Neural progenitor cell (in vitro differentiated cells): ENCODE measurements at places on chromosomes 6 and 20. TPM values are rescaled to one million over a fixed set of nuclear protein-coding genes. Genes with fewer than 3 reads are reported as not detected.

DNA sequence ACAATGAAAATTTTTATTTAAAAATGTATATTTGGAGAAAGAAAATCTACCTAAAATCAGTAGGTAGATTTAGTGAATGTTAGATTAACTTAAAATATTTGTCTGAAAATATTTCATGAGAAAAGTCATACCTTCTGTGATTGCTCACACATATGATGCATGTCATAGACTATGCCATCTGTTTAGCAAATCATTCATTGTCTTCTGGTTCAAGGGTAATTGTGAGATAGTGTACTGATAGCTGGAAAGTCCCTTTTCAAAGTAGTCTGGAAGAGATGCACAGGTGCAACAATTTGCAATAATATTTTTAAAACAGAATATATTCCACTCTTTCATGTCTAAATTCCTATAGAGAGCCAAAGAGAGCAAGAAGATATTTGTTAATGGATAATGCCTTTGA lies 21.0 kb upstream of the RNF217 start:
- no peak for DNase-seq

GRCh38 chr6:51559059-51559458 lies 528.4 kb downstream of the PKHD1 start:
- DNase-seq = no peak

GRCh38 chr20:53402233-53403005 lies 191.2 kb downstream of the ZNF217 start:
- no peak for DNase-seq

DNA sequence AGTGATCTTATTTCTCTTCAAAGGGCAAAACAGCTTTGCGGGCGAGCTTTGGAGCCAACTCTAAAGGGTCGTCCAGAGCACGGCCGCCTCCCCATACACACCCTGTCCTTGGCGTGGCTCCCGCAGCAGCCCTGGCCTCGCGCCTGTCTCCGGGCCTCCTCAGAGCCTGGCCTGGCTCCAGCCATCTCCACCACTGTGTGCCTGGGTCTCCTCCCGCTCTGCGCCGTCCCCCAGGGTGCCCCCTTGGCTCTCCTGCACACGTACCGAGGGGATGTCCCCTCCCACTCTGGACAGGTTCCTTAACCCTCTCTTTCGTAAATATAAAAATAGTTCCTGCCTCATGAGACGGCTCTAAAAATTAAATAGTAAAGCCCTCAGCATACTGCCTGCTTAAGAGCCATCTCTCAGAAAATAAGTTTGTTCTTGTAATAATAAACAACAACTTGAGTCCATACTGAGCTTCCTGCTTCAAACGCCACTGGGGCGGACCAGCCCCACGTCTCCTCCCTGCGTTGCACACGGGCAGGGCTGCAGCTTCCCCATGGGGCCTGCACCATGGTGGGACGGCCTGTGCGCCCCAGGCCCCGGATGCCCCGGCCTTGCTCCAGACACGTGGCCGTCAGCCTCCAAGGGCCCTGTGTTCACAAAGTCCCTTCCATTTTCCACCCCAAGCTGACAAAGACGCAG lies 226.2 kb downstream of the TTLL2 start:
- no peak for DNase-seq

- DNase-seq = no peak
Measured at GRCh38 chr6:133201231-133201630, 39.9 kb upstream of the EYA4 start.

GRCh38 chr6:56690519-56691285 lies 48.0 kb upstream of the DST start:
- no peak for DNase-seq

- DNase-seq = peak; percentile 39
Measured at GRCh38 chr6:33195304-33196165, 3.3 kb upstream of the COL11A2 start.

DNA sequence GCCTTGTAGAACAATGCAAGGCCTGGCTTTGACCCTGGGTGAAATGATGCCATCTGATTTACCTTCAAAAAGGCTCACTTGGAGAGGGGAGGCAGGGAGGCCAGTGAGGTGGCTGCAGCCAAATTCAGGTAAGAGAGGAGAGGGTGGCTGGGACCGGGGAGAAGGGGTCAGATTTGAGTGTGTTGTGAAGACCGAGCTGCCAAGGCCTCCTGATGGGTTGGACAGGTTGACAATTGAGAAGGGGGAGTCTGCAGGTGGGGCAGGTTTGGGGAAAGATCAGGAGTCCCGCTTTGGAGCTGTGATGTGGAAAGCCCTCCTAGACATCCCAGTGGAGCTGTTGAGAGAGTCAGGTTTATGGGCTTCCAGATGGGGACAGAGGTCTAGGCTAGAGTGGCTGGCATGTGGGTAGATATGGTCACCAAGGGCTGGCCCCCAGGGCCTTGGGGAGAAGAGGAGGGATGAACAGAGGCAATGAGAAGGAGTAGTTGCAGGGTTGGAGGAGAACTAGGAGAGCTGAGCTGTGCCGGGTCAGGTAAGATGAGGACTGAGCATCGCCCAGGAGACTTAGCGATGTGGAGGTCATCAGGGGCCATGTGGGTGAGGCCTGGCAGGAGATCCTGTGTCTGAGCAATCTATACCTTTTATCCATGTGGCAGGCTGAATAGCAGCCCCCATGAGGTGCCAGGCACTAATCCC lies 70.5 kb upstream of the TOX2 start:
- no peak for DNase-seq

- DNase-seq = peak; percentile 21
Measured at GRCh38 chr6:160297310-160297709, 38.7 kb upstream of the SLC22A2 start.

- no peak for DNase-seq
Measured at GRCh38 chr6:151493161-151493803, 535 bp upstream of the CCDC170 start.

GRCh38 chr6:3696525-3697088 lies 54.9 kb downstream of the PXDC1 start:
- no peak for DNase-seq

GRCh38 chr6:3499603-3500002 lies 42.8 kb upstream of the SLC22A23 start:
- DNase-seq = no peak

DNA sequence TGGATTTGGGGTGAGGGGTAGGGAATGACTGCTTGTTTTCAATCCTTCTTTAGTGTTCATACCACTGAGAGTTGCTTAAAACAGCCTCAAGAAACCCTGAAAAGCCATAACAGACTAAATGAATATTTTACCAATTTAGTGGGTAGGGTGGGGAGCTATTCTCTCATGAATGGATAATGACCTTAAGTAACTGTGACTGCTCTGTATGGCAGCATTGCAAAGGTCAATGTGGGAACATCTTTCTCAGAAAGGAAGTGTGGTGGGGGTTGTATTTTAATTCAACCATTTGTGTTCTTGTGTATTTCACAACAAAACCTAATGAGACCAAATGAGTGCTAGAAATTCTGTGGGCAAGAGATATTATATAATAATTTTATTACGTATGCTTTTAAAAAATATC lies 55.7 kb downstream of the PHACTR2 start:
- DNase-seq = no peak

GRCh38 chr20:19423097-19423899 lies 210.9 kb downstream of the SLC24A3 start:
- peak; percentile 13 for DNase-seq

- no peak for DNase-seq
Measured at GRCh38 chr6:105374010-105374420, 28.9 kb downstream of the PREP start.

GRCh38 chr6:119587537-119587936 lies 238.0 kb upstream of the MAN1A1 start:
- DNase-seq = no peak

GRCh38 chr6:25441663-25442270 lies 162.6 kb downstream of the CARMIL1 start:
- no peak for DNase-seq

DNA sequence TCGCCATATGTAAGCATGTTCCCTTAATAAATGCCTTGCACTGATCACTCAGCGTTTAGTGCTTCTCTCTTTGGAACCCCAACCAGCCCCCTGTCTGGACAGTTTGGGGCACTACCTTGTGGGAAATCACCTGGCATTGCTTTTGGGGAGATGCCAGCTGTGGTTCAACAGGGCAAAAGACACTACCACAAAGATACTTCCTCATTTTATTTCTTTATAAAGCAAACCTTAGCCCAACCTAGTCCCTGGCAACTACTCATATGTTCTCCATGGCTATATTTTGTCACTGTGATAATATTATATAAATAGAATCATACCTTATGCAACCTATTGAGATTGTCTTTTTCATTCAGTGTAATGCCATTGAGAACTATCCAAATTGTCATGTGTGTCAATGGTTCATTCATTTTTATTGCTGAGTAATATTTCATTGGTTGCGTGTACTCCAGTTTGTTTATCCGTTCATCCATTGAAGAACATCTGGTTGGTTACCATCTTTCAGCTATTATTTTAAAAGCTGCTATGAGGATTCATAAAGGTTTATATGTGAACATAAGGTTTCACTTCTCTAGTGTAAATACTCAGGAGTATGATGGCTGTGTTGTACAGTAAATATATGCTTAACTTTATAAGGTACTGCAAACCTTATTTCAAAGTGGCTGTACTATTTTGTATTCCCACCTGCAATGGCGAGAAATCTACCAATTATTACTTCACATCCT lies 114.8 kb downstream of the MOXD1 start:
- no peak for DNase-seq

GRCh38 chr20:14617123-14617522 lies 279.7 kb upstream of the FLRT3 start:
- DNase-seq = no peak

- no peak for DNase-seq
Measured at GRCh38 chr6:42402184-42402583, 49.5 kb downstream of the TRERF1 start.

GRCh38 chr6:31797588-31797987 lies 2.0 kb upstream of the VARS1 start:
- DNase-seq = no peak

DNA sequence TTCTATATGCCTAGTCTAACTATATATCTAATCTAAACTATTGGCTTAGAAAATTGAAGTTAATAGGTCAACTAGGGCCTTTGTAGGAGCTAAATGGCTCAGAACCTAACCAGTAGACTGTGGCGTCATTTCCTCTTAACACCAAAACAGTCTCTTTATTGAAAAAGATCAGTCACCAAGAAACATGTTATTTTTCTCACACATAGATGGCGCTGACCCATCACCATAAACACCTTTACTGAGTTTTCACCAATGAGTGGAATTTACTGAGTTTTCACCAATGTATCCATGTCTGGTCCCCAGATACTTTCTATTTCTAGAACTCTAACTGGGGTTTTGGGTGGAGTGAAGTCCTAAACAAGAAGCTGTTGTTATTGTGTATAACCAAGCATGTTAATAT lies 636.0 kb downstream of the BCKDHB start:
- DNase-seq = peak; percentile 38

DNA sequence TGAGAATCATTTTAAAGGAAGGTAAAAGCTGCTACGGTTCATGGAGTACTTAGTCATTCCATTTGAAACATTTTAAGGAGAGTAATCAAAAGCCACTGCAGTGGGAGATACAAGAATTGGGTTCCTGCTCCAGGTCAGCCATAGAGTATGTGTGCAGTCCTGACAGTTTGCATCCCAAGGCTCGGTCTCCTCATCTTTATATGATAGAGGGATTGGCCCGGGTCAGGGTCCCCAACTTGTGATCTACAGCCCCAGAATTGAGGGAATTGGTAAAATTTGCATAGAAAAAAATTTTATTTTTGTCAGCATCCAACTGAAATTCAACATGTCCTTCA lies 147.4 kb upstream of the PRND start:
- no peak for DNase-seq

DNA sequence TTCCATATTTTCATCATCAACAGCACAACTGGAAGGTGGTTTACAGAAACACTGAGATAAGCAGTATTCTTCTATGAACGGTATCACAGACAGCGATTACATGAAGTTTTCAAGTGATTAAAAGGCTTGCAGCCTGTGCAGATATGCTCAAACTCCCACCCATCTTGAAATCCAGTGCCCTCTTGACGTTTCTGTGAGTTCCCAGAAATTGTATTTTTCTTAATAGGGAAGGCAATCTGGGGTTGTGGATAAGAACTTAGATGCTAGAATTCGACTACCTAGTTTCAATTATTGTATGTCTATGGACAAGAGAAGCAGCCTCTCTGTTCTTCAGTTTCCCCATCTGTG lies 290.3 kb downstream of the ZNF217 start:
- no peak for DNase-seq

DNA sequence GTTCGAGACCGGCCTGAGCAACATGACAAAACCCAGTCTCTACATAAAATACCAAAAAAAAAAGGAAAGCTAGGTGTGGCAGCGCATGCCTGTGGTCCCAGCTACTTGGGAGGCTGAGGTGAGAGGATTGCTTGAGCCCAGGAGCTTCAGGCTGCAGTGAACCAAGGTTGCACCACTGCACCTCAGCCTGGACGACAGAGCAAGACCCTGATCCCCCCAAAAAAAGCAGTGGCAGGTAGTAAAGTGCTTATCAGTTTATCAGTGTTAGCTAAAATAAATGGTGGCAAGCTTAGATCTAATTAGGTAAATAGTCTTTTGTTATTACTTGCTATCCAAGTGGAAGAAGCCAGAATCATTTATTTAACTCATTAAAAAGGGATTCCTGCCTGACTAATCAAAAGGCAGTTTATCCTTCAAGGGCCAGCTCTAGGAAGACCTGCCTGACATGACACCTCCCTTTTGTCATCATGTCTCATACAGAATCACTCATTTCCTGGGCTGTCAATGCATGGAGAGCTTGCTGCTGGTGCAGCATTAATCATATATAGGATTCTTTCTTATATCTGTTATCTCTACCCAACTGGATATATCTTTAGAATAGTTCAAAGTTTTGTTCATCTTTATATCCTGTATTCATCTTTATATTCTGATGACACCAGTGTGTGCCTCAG lies 9.6 kb downstream of the DSTN start:
- DNase-seq = no peak

DNA sequence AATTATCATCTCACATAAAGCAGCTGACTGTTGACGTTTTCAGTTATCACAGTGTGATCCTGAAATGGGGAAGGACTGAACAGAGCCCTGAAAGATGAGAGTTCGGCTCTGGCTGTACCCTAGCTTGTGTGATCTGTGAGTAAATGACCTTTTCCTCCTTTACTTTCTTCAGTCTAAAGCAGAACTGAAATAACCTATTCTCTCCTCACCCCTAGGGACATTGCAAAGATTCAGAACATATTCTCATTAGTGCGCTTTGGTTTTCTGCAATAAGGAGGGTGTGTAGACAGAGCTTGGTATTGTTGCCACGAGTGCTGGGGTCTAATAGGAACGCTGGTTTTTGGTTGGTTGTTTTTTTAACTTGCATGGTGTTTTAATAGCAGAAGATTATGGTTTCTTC lies 16.7 kb downstream of the FARS2 start:
- no peak for DNase-seq

GRCh38 chr6:127073222-127073621 lies 45.2 kb upstream of the RSPO3 start:
- DNase-seq = no peak

FAM209B gene
- total RNA-seq = not detected in 2 replicates

KHDRBS2 gene
- 14.0 and 17.7 TPM in 2 replicates for total RNA-seq

DEF6 gene
- total RNA-seq = 0.17 and 0.19 TPM in 2 replicates

TCP11 gene
- total RNA-seq = 0.25 TPM in 1 of 2 replicates, not detected in the other

TREML2 gene
- not detected in 2 replicates for total RNA-seq

GPX5 gene
- not detected in 2 replicates for total RNA-seq

CD24 gene
- total RNA-seq = 330 and 448 TPM in 2 replicates

ELOVL5 gene
- 137 and 185 TPM in 2 replicates for total RNA-seq

TSHZ2 gene
- 1.8 and 3.9 TPM in 2 replicates for total RNA-seq

HLA-DOB gene
- total RNA-seq = 2.6 TPM in 1 of 2 replicates, not detected in the other

HSPA12B gene
- 0.15 and 0.71 TPM in 2 replicates for total RNA-seq

LBP gene
- not detected in 2 replicates for total RNA-seq
